ENCODE measurements at places on chromosomes 6 and 20. TPM values are rescaled to one million over a fixed set of nuclear protein-coding genes. Genes with fewer than 3 reads are reported as not detected.
A peak's percentile ranks its signal among the peaks of the same experiment; 100 is the strongest.

GRCh38 chr6:127266892-127267645, 405 bp downstream of the RNF146 start:
- DNase-seq, result peak; percentile 23

DNA sequence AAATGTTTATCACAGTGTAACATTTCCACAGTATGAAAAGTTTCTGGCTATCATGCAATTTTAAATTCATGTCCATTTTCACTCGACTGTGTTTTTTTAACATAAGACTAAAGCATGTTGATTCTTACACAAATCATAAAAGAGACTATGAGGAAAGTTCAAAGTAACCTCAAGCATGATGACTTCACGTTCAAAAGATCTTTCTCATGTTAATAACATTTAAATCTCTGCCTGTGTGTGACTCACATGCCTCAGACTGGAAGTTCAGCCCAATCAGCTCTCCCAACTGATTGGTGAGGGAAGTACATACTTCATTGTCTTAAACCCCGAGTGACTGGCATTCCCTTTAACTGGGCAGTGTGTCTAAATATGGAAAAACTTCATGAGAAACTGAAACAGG, 37.4 kb downstream of the ATXN1 start:
- no peak for DNase-seq

GRCh38 chr6:35417979-35418661, 34.0 kb upstream of the FANCE start:
- no peak for DNase-seq

GRCh38 chr6:44008821-44009370, 118.4 kb downstream of the MRPL14 start:
- DNase-seq, result no peak

Gene SAMD3
- total RNA-seq, result 38.5 TPM

DNA sequence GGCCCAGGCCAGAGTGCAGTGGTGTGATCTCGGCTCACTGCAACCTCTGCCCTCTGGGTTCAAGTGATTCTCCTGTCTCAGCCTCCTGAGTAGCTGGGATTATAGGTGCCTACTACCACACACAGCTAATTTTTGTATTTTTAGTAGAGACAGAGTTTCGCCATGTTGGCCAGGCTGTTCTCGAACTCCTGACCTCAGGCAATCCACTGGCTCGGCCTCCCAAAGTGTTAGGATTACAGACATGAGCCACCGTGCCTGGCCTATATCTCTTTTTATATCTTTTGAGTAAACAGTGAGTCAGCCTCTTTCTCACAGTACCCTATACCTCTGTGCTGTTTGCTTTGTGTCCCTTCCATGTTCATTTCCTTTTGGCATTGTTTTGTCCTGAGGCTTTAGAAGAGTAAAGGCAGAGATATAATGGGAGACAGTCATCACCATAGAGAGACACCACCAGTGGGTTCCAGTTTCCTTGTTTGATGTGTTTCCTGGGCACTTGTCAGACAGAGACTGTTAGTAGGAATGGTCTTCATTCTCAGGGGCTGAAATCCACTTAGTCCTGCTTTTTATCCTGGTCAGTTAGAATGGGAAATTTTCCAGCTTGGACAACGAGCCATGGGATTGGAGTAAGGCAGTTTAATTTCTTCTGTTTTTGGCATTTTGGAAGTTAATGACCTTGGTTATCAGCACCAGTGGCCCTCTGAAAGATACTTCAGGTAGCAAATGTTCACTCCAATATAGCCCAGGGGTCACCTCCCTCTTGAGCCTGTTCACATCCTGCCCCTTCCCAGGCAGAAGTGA, 32.2 kb upstream of the ASXL1 start:
- no peak for DNase-seq

DNA sequence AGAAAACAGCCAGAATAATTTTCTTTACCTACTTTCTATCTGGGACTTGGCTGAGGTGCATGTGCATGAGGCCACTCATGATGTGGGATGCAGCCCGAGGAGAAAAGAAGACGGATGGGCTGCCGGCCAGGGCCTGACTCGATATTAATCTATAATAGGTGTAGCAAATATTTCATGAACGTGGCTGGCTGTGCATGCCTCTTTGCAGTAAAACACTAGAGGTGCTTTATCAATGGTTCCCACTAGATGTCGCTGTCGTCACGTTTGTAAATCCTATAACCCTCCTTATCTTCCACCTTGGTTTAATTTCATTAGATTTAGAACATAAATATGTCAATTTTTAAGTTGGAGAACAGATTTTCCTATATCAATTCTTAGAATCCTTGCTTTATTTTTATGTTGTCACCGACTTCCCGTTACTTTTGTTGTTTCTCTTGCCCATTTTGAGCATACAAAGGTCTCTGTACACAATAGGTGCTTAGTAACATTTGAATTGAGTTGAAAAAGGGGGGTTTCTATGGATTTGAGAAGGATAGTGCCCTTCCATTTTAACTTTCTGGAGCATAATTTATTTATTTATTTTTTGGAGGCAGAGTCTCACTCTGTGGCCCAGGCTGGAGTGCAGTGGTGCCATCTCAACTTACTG, 19.6 kb upstream of the FERMT1 start:
- peak; percentile 28 for DNase-seq

GRCh38 chr6:170206317-170206621, 84.6 kb downstream of the DLL1 start:
- DNase-seq, result no peak

DNA sequence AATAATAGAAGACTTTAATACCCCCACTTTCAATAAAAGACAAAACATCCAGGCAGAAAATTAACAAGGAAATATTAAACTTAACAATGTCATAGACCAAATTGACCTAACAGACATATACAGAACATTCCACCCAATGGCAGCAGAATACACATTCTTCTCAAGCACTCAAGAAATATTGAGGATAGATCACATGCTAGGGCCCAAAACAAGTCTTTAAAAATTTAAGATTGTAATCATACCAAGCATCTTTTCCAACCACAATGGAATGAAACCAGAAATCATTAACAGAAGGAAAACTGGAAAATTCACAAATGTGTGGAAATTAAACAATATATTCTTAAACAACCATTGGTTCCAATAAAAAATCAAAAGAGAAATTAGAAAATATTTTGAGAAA, 161.0 kb downstream of the COL12A1 start:
- no peak for DNase-seq

- DNase-seq, result no peak
Observed at GRCh38 chr6:105966481-105966880, 119.7 kb upstream of the PRDM1 start.

Gene ASIP
- total RNA-seq, result not detected

Gene AHI1
- 22.8 TPM for total RNA-seq

DNA sequence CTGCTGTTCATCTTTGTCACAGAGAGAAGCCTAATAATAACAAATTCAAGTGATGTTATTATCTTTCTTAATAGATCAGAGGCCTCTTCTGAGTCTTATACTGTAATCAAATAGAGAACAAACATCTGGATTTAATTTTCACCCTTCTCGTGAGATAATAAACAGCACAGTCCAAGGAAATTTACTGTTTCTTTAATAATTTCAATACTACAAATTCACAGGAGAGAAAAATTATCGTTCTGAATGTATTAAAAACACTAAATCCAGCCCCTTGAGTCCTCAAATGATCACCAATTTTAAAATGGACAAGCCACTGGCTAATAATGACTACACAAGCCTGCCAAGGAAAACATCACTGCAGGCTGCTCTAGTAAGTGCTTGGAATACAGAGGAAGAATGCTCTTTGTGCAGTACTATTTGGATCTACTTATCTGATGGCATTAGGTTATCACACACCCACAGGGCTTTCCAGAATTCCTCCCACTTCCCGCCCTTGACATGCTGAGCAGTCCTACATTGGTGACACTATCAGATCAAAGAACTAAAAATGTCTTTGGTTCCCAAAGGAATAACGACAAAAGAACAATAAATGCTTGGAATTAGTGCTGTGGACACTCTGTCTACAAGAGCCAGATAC, 38.1 kb downstream of the SYNE1 start:
- DNase-seq, result no peak

DNA sequence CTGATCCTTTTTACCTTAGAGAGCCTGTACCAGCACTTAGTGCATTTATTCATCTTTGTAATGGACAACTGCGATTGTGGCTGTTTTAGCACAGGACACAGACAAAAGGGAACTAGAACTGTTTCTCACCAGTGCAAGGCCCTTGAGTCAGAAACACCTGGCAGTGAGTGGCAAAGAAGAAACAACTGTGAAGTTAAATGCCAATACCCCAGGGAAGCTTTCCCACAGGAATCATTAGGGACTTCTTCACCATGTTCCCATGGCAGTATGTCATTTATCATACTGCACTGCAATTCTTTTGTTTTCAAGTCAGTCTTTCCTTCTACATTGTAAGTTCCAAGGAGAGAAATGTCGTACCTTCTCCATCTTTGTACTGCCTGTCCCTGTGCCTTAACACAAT, 28.6 kb upstream of the CDYL start:
- no peak for DNase-seq
